NCI-H2081 treated with DMSO at 0.1 percent for 48 hours (cell line): ENCODE measurements at places on chromosomes 6 and 20.
A peak's percentile ranks its signal among the peaks of the same experiment; 100 is the strongest.

- peak; percentile 65 for DNase-seq
These were observed 365.8 kb upstream of the HSF2 start for GRCh38 chr6:122033564-122034181.

DNA sequence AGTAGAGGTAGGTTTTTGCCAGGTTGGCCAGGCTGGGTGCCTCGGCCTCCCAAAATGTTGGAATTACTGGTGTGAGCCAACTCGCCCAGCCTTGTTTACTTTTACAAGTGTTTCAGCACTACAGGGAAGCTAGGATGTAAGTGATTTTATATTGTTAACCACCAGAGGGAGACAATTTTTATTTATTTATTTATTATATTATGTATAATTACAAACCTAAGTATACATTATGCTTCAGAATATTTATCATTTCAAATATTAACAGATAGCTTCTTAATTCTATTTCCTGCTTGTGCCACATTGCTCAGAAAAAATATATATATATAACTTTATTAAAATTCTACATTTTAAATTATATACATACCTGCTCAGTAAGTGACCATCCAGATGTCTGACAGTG lies 9.8 kb downstream of the MMUT start:
- no peak for DNase-seq

- DNase-seq, result no peak
These were observed 313.7 kb upstream of the TBX18 start for GRCh38 chr6:85078058-85078457.

DNA sequence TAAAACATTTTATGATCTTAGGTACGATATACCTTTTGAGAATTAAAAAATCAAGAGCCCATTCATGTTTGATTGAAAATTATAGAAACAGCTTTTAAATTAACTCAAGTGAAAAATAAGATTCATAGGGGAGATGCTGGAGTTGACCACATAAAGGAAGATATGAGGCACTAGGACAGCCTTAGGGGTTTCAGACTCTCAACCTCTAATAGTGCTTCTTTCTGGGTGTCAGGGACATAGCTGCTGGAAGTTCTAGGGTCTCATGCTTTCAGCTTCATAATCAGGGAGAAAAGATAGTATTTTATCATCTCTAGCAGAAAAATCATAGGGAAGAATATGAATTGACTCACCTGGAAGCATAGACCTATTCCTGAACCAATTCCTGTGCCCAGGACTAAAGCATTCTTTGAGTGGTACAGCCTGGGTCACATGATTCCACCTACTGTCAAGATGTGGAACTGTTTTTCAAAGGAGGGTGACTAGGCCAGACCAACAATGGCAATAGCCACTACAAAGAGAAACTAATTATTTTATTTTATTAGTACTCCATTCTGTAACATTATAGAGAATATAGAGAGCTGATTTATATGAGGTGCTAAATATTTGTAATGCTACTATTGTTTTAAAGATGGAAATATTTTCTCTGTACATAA lies 27.8 kb upstream of the CENPW start:
- DNase-seq, result no peak

GRCh38 chr6:40037271-40037670 lies 103.0 kb upstream of the MOCS1 start:
- DNase-seq, result no peak

DNA sequence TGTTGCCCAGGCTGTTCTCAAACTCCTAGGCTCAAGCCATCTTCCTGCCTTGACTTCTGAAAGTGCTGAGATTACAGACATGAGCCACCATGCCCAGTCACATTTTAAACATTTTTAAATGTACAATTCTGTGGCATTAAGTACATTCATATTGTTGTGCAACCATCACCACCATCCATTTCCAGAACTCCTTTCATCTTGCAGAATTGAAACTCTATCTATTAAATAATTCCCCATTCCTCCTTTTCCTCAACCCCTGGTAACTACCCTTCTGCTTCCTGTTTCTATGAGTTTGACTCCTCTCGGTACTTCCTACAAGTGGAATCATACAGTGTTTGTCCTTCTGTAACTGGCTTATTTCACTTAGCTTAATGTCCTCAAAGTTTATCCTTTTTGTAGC lies 103.8 kb upstream of the NAA20 start:
- DNase-seq, result no peak

DNA sequence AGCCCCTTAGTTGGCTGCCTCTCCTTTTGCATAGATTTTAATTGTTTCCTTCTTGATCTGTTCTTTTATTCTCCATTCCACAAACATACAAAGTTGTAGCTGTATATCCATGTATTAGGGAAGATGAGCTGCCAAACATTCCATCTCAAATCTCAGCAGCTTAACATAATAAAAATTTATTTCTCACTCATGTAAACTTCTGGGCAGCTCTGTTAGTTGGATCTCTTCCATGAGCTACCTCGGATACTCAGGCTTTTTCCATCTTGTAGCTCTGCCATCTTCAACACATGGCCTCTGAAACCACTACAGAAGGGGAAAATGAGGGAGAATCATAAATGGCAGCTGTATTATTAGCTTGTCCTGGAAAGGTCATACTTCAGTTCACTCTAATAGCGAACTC lies 149.4 kb upstream of the BMP2 start:
- no peak for DNase-seq

- no peak for DNase-seq
These were observed 12.8 kb downstream of the MAS1L start for GRCh38 chr6:29474996-29475395.

- no peak for DNase-seq
These were observed 18.0 kb upstream of the SLCO4A1 start for GRCh38 chr20:62624325-62624690.

DNA sequence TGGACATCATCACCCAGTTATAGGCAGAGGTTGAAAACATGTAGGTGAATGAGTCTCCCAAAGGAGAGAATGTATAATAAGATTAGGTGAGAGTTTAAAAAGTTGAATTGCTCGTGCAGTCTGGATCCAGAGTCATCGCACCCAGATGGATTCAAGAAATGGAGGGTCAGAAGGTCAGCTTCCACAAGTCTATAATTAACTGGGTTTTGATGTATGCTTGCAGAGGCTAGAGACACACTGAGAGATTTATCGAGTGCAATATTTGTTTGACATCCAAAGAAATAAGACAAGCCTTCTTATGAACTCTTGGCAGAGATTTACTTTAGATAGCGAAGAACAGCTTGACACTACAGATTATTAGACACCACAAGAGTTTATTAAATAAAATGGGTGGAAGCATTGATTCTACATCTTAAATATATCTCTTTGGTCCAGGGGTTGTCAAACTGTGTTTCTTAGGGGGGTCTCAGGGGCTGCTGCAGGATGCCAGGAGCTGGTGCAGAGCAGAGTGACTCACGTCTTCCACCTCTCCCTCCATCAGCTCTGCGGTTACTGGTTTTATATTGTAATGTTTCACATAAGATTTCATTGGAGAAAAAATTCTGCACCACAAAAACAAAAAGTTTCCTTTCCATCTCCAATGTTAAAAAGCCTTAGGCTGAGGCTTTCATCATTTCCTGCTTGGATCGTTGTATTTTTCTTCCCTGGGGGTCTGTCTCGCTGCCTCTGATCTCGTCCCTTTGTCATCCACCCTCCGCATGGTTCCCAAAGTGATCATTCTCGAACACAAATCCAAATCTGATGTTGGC lies 176.2 kb upstream of the AHI1 start:
- no peak for DNase-seq

DNA sequence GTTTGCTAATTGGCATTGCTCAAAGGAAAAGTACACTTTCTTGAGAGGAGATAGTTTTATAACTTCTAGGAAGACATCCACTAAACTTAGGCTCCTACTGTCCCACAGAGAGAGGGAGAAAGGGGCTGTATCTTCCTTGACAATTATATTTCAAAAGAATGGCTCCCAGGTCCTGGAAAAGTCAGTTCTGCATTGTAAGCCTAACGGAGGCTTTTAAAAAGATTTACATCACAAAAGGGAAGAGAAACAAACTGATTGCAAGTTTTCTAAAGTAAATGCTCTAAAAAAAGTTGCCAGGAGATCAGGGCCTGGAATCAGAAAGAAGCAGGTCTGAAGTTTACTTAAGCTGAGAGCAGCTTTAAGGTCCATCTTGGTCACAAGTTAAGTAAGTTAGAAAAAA lies 839.5 kb downstream of the FRK start:
- no peak for DNase-seq

DNA sequence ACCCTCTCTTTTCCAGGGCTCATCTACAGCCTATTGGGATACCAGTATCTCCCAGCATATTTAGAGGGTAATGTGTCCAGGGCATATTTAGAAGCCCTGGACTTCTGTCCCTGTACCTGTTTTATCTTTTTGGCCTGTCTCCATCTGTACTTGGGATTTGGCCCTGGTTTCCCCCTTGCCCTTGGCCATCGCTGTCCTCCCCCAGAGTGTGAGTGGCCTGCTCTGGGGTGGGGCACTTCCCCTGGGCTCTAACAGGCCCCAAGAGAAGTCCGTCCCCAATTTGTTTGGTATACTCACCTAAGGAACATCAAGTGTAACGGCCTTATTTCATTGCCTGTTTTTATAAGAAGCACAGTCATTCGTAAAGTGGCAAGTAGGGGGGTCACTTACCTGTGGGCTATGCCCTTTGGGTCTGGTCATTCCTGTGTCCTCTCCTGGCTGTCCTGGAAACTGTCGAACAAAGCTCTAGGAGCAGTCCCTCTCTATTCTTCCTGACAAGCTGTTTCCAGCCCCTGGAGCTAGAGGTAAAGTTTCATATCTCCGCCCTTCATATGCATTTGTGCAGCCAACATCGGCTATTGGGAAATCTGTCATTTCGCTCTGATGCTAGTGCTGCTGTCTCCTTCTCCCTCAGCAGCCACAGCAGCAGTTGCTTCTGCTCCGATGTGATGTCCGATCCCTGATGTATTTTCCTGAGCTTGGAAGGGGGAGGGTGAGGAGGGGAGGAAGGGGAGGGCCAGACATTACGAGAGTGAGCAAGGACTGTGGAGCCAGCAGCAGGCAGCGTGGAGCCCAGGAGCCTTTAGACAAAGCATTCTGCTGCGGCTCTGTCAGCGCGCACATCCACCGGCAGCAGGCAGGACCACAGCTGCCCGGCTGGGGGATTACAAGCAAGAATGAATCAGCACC lies 83.4 kb downstream of the TCP11 start:
- DNase-seq, result no peak

DNA sequence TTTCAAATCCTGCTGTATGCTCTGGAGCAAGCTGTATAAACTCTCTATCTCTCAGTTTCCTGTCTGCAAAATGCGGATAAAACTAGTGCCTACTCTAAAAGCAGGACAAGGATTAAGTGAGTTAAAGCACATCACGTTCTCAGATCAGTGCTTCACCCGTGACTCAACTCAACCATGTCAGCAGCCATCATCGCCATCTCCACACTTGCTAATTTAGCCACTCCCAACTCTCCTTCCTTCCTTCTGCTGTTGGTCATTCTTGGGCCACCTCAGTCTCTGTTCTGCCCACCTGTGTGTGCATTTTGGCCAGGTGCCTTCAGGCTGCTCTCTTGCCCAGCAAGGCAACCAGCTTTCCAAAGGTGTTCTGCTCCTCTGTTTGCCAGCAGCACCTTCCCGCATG lies 260.0 kb upstream of the CDYL start:
- DNase-seq, result no peak

GRCh38 chr6:166251655-166252054 lies 56.5 kb downstream of the PRR18 start:
- no peak for DNase-seq

GRCh38 chr20:19706463-19706862 lies 51.6 kb upstream of the RIN2 start:
- DNase-seq, result no peak

DNA sequence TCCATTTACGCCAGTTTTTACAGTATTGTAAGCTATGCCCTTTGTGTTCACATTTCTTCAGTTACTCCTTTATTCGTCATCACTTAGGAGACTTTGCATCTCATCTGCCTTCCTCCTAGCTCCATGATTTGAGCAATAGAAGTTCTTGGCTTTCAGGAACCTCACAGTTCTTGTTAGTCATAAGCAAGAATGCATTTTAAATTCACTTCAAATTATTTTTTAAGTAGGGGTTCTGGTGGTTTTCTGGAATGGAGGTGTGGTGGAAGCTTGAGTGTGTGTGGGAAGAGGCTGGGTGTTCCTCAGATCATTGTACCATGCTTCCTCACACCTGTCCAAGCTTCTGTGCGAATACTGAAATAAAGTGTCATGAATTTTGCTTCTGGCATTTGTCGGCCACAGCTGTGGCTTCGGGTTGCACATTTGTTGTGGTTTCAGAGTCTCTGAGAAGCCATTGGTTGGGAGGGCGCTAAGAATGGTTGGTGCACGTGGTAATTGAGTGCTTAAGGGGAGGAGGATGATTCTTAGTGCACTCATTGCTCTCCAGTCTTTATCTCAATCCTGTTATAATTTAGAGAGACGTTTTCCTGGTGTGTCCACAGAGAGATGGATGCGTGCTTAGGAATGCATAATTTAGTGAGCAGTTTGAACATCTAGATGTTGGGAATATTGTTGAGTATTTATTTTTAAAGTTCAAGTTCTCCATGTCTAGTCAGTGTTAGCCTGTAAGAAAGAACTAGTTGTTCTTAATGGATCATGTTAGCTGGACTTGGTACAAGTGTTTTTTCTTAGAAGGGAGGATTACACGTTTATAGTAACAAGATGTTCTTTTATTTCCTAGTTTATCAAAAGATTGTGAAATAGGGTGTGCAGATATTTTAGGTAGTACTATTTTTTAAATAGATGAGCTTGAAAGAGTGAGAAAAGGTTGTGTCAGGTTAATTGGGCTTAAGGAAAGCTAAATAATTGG lies 31.9 kb downstream of the FOXO3 start:
- no peak for DNase-seq

GRCh38 chr6:116010790-116011401 lies 49.8 kb downstream of the FRK start:
- DNase-seq, result peak; percentile 18

DNA sequence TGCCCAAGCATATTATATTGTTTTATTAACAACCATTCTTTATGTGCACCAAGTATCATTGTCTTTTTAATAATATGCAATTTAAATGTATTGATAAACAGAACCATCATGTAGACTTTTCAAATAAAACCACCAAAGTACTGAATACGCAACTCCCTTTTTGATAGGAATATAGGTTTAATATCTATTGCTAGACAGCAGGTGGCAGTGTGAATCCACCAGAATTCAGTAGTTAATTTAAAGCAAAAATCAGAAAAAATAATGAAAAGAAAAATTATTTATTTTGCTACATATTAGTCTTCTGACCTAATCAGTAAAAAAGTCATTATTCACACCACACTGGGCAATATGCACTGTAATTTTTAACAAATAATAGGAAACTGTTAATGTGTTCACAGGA lies 143.7 kb downstream of the KLHL32 start:
- DNase-seq, result no peak

- DNase-seq, result no peak
These were observed 1.0 kb upstream of the AGPAT4 start for GRCh38 chr6:161274898-161275297.
